Nephron progenitor cell (in vitro differentiated cells): ENCODE measurements at places on chromosomes 3 and 15.
A peak's percentile ranks its signal among the peaks of the same experiment; 100 is the strongest.

- H3K4me3 ChIP-seq, result no peak overlapping the region
- H3K27me3 ChIP-seq, result peaks cover 21% of the 10 kb centered on the region
- DNase-seq, result no peak
- peaks cover 6% of the 10 kb centered on the region for H3K4me1 ChIP-seq
- no peaks in the 10 kb centered on the region for H3K36me3 ChIP-seq
These were observed 6.2 kb upstream of the NEDD4 start for GRCh38 chr15:55999658-56000057.

GRCh38 chr3:100697723-100698285 lies 11.5 kb upstream of the TFG start:
- H3K4me1 ChIP-seq, result no peaks in the 10 kb centered on the region
- H3K27ac ChIP-seq, result no peak overlapping the region
- no peaks in the 10 kb centered on the region for H3K36me3 ChIP-seq
- H3K4me3 ChIP-seq, result no peak overlapping the region

DNA sequence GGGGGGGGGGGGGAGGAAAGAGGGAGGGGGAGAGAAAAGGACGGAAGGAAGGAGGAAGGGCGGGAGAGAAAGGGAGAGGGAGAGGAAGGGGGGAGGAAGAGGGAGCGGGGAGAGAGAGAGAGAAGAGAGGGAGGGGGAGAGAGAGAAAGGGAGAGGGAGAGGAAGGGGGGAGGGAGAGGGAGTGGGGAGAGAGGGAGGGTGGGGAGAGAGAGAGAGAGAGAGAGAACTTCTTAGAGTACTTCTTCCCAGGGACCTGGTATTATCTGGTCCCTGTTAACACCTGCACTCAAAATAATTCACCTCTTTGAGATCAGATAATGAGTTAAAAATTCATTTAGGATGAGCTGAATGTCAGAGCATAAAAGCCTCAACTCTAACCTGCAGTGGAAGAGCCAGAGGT lies 1.1 kb downstream of the SEC13 start:
- peaks cover 21% of the 10 kb centered on the region for H3K4me1 ChIP-seq
- H3K27ac ChIP-seq, result peak overlapping the region; percentile 98
- H3K27me3 ChIP-seq, result peaks cover 18% of the 10 kb centered on the region

- H3K4me3 ChIP-seq, result no peak overlapping the region
- peaks cover 26% of the 10 kb centered on the region for H3K36me3 ChIP-seq
- peaks cover 5% of the 10 kb centered on the region for H3K4me1 ChIP-seq
- H3K27me3 ChIP-seq, result peaks cover 12% of the 10 kb centered on the region
- no peak for DNase-seq
These were observed 33.4 kb downstream of the SH3BP5 start for GRCh38 chr3:15299036-15299435.

GRCh38 chr15:59169251-59169708 lies 37.4 kb upstream of the LDHAL6B start:
- peak overlapping the region; percentile 26 for H3K4me3 ChIP-seq
- H3K36me3 ChIP-seq, result peaks cover 52% of the 10 kb centered on the region
- DNase-seq, result no peak
- H3K4me1 ChIP-seq, result peaks cover 61% of the 10 kb centered on the region

DNA sequence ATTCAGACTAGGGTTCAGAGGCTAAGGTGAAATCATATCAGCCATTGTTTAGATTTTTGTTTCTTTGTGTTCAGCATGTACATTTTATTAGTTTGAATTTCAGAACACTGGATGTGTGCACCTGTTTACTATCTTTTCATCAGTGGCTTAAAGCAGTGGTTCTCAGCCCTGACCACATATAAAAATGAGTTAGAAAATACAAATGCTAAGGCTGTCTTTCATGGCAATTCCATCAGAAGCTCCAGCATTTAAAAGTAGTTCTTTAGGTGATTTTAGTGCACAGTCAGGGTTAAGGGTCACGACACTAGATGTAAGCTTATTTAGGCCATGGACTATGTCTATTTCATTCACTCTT lies 213.5 kb downstream of the NECTIN3 start:
- H3K4me3 ChIP-seq, result no peak overlapping the region
- DNase-seq, result no peak
- no peaks in the 10 kb centered on the region for H3K36me3 ChIP-seq
- H3K27ac ChIP-seq, result no peak overlapping the region

- H3K4me3 ChIP-seq, result no peak overlapping the region
- no peak overlapping the region for H3K27ac ChIP-seq
- no peaks in the 10 kb centered on the region for H3K36me3 ChIP-seq
- H3K27me3 ChIP-seq, result no peaks in the 10 kb centered on the region
- H3K4me1 ChIP-seq, result peaks cover 3% of the 10 kb centered on the region
- DNase-seq, result no peak
These were observed 27.0 kb downstream of the PTH1R start for GRCh38 chr3:46904303-46905212.

GRCh38 chr15:61411902-61412510 lies 182.9 kb upstream of the RORA start:
- H3K27ac ChIP-seq, result peak overlapping the region; percentile 24
- no peak overlapping the region for H3K4me3 ChIP-seq
- H3K36me3 ChIP-seq, result no peaks in the 10 kb centered on the region
